IMR-90 (cell line): ENCODE measurements at places on chromosomes 4 and X. TPM values are rescaled to one million over a fixed set of nuclear protein-coding genes. Genes with fewer than 3 reads are reported as not detected.

BEND4 gene
- polyA plus RNA-seq, result not detected in 2 replicates

DNA sequence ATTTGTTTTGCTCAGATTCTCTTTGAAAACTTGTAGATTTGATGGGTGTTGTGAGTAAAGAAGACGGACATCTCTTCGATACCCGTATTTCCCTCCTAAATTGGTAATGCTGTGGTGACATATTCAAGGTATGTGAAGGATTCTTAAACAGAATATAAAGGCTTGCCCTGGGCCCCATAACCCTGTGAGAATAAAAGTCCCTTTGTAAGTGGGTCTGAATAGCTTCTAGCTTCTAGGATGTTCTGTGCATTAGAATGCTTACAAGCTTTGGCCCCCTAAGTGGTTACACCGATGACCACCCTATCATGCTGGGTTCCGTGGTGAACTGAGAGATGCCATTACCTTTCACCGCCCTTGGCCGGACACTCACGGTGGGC is 574 bp upstream of the MOB1B start:
- DNase-seq, result no peak

GRCh38 chrX:64150775-64151174 is 54.7 kb downstream of the AMER1 start:
- no peak for DNase-seq

DNA sequence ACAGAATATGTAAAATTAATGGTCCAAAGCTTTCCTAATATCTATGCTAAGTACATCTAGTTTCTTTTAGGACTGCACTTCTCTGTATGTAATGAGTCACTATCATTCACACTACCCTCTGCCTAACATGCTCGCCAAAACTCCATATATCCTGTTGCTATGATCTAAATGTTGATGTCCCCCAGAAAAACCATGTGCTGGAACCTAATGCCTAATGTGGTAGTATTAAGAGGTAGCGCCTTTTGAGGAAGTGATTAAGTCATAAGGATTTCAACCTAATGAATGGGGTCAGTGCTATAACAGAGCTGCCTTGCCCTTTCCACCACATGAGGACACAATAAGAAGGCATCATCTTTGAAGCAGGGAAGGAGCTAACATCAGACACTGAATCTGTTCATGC is 34.9 kb upstream of the NFKB1 start:
- DNase-seq, result peak; percentile 7

- peak; percentile 36 for DNase-seq
Measured at GRCh38 chr4:26434030-26434639, 56.1 kb downstream of the CCKAR start.
